Central memory CD4-positive, alpha-beta T cell (primary cell): ENCODE measurements at places on chromosomes 7 and 10.

GRCh38 chr10:31816318-31816717, 112.3 kb downstream of the ARHGAP12 start:
- no peak for DNase-seq

- DNase-seq = no peak
Measured at GRCh38 chr10:118495499-118495898, 99.9 kb downstream of the PRLHR start.

DNA sequence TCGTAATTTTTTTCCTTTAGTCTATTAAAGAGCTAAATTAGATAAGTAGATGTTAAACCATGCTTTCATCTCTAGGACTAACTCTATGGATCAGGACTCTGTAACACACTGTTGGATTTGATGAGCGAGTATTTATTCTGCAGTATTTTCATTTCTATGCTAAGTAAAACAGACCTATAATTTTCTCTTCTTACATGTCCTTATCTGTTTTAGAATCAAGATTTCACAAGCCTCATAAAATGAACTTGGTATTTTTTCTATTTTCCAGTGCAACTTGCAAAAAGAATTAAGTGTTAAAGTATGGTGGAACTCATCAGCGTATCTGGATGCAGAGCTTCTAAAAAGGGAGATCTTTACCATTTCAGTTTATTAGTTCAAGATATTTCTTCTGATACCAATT, 2.4 kb downstream of the CACUL1 start:
- no peak for DNase-seq

DNA sequence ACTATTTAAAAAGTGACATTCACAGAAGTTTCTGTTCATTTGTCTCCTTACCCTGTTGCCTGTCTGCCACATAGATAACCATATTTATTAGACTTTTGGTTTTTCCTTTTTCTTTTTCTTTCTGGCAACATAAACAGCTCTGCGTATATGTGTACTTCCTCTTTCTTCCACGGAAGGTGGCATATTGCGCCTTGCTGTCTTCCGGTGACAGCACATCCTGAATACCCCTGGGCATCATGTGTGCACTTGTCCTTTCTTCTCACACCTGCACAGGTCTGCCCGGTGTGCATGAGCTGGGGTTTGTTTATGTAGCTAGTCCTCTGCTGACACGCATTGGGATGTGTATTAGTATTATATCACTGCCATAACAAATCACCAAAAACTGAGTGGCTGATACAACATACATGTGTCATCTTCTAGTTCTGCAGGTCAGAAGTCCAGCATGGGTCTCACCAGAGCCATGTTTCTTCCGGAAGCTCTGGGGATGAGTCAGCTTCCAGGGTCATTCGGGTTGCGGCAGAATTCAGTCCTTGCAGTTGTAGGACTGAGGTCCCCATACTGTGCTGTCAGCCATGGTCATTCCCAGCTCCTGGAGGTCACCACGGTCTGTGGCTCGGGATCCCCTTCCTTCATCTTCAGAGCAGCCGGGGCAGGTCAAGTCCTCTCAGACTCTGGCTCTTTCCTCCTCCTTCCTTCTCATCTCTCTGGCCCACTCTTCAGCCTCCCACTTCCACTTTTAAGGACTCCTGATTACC, 596.0 kb upstream of the FOXK1 start:
- no peak for DNase-seq

DNA sequence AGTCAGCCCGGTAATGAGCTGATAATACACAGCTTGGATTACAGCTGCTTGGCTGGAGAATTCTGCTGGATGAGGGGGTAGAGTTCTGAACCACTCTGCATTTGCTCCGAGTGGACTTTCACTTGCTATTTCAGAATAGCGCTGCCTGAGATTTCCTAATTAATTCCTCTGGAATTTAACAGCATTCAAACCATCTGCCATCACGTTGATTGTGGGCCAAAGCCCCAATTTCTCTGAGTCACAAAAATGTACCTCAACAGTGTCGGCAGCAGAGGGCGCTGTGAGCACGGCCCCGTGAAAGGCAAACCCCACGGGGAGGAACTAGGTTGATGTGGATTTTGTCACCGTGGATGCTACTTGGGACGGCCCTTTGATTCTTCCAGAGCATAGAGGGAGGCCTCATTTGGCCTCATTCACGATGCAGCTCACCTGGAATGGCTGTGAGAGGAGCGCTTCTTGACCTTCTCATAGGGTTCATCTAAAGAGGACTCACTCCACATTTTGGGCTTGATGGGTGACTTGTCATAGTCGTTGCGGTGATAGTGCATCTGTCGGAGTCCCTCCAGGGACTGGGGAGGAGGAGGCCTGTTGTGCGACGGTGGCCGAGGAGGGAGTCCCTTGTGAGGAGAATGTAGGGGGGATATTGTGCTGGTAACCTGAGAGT, 73.3 kb downstream of the PRPF18 start:
- peak; percentile 42 for DNase-seq

DNA sequence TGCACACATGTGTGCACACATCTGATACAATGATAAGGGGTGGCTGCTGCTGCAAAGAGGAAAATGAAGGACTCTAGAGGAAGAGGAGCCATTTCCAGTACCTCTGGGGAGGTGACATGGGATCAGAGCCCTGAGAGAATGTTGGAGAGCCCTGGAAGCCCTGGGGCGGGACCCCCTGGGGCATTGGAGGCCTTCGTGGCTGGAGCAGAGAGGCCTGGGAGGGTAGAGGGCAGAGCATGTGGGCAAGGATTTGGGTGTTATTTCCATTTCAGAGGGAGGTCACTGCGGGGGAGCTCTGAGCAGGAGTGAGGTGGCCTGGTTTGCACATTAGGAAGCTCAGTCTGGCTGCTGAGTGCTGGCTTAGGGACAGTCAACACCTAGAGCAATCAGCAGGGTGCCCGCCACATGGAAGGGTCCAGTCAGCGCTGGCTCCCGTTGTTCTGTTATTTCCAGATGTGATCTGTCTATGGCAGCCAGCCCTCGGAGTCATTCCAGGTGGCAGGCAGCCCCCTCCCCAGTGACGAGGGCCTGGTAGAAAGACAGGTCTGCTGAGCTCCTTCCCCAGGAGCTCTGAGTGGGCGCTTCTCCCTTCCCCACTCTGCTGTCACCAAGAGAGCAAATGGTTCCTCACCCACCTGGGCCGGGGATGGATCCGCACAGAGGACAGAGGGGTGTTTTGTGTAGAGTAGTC, 24.1 kb upstream of the BTBD16 start:
- no peak for DNase-seq

DNA sequence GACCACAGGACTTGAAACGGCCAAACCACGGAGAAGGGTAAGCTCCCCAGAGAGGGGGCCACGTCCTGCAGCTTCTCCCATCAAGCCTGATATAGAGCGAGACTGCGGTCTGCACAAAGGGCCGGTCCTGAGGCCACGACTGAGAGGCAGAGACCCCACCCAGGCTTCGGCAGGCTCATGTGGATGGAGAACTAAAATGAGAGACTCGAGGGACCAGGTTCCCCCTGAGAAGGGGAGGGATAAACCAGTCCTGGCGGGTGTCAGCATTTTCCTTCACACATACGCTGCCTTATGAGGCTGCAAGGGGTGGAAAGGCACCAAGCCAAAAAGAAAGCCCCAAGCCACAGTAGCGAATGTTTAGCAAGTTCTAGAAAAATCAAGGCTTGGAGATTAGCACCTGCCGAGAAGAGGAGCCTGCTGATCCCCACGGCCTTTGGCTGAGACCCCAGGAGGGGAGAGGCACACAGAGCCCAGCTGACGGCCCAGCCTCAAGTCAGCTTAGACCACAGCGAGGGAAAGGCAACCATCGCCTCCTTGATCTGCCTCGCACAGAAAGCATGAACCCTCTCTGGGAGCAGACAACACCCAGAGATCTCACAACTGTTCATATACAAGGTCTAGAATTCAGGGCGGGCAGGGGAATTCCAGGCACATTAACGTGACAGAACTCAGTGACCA, 92.6 kb upstream of the RNF32 start:
- no peak for DNase-seq

GRCh38 chr7:35991511-35992232, 161.4 kb upstream of the EEPD1 start:
- no peak for DNase-seq

DNA sequence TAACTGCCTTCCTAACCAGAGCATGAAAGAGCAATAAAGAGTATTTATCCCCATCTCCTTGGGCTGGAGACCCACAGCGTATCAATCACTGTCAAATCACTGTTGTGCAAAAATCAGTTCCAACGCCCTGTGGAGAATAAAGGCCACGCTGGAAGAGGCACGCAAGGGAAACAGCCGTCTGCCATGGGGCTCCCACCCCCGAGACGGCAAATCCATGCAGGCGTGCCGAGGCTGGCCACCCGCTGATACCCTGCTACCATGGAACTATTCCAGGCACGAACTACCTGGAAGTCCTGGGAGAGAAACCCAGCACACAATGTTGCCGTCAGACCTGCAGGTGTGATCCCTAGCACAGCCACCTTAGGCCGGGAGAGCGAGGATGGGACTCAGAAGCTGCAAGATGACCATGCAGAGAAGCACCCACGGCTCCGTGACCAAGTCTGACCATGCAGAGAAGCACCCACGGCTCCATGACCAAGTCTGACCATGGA, 185.3 kb downstream of the DIP2C start:
- no peak for DNase-seq

DNA sequence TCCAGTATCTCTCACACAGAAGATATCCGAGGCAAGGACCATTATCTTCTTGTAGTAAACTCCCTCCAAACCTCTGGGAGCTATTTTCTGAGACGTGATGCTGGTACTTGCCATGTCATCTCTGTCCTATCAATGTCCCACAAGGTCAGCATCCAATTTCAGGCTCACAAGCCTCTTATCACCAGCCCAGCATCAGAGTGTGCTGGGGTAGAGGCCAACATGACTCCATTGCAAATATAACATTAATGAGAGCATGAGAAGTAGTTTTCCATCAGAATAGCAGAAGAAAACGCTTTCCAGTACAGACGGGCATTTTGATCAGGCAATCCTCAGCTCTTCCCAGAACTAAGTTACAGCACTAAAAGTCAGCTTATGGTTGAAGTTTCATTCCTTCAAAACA, 5.6 kb downstream of the MORN4 start:
- no peak for DNase-seq

DNA sequence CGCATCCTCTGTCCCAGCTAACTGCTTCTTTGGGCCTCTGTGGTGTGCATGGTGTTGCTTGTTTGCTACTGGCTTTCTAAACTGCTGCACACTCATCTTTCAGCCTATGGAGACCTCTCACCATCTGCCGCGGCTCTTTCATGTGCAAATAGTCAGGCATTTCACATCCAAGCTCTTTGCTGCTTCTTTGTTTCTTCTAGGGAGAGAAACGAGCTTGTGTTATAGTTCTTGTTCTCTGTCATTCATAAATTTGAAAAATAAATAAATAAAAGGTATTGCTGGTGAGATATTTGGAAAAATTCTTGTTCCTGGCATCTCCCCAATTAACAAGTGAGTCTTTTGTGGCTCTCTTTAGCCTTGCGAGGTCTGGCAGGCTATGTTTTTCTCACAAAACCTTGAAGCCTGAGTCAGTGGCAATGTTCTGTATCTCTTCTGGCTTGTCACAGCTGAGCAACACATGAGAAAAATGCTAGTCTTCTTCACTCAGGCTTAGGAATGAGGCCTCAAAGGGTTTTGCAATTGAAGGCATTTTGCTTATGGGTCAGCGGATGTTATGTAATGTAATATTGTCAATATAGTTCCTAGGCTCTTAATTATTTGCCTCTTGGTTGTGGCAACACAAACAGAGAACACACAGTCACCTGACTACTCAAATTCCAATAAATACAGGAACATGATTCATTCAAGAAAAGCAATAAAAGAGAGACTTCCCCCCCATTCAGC, 274.0 kb downstream of the FRMD4A start:
- no peak for DNase-seq

DNA sequence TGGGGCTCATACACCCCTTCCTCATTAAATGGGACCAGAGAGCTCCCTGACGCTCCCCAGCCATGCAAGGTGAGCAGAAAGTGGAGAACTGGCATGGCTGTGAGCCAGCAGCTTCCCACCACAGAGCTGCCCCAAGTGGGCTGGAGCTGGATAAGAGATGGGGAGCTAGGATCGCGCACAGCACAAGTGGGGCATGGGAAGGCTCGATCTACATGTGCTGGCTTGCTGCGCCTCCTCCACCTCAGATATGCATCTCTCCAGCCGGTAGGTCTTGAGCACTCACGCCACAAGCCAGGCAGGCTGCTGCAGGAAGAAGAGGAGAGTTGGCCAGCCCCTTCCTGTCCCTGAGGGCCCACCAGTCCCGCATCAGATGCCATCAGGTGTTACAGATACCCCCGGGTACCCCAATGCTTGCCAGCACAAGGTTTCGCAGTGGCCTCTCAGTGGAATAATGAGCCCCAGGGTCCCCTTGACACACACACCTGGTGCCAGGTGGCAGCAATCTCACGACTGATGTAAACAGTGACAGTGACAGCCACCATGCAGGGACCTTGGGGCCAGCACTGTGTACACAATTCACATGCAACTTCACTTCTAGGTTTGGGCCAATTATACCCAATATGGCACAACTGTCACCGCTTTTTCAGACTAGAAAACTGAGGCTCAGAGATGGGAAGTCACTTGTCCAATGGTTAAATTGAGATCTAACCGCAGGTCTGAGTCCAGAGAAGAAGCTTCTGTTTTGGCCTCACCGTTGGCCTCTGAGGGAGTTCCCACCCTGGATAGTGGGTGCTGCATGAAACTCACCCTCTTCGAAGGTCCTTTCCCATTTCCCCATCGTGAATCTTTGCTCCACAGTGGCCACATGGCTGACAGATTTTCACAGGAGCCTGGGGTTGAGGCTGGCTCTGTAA, 79.3 kb downstream of the OAT start:
- no peak for DNase-seq

- peak; percentile 34 for DNase-seq
Measured at GRCh38 chr10:118732245-118733165, 22.3 kb downstream of the CACUL1 start.

DNA sequence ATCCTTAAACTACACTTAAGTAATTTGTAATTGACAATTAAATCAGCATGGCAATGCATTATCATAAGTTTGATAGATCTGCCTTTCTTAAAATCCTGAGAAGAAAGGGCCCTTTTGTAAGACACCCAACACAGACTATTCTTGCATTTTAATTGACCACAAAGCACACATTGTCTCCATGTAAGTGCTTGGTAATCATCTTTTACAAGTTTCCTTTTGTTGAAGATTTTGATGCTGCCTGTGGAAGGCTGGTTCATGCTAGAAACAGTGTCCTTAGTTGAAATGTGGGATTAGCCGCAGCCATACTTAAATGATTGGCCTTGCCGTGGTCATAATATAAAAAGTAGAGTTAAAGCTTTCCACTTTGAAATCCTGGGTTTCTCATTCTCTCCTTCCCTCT, 32.3 kb upstream of the CELF2 start:
- no peak for DNase-seq

DNA sequence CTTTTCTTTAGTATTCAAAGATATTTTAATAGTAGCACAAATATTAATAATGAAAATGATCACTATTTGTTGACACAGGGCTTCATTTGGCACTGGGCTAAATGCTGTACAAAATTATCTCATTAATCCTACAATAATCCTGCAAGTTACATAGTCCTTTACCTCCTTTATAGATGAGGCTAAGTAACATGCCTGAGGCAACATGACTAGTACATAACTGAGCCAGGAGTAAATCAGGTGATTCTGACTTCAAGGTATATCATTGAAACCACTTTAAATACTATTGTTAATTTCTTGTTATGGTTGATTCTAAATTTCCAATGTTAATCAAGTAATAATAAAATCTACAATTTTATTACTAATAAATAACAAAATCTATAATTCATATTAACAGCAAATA, 39.8 kb downstream of the SEM1 start:
- DNase-seq = no peak
